ENCODE measurements at places on chromosomes 2 and 18. TPM values are rescaled to one million over a fixed set of nuclear protein-coding genes. Genes with fewer than 3 reads are reported as not detected.

Gene HRH4
- not detected for total RNA-seq

Gene FHOD3
- 29.6 TPM for total RNA-seq

Gene NRP2
- 58.6 TPM for total RNA-seq

Gene TOGARAM2
- 0.76 TPM for total RNA-seq

Gene PPP1R7
- total RNA-seq = 66.0 TPM

Gene POTEJ
- total RNA-seq = not detected

DNA sequence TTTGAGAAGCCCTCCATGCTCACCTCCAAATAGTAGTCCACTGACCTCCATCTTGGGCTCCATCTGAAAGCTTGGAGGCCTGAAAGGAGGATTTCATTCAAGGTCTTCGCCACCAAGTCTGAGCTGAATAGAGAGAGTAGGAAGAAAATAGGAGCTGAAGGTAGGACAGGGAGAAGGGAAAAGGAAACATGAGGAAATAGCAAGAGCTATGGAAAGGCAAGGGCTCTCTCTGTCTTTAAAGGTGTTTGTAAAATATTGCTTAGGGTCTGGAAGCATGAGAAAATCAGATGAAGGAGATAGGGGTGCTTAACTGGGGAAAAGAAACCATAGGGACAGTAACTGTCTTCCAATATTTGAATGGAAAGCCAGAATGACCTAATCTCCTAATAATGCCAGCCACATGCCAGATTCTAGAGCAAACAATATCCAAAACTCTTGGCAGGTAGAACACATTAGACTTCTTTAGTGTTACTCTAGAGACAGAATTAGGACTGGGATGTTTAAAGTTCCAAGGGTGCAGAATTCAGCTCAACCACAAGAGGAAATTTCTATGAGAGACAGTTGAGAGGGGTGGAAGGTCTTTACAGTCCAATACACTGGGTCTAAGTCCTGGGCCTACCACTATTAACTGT, 67.4 kb downstream of the NAB1 start:
- no peak for DNase-seq

- DNase-seq = no peak
These were observed 14.2 kb downstream of the SIGLEC15 start for GRCh38 chr18:45839414-45840395.

- no peak for DNase-seq
These were observed 22.0 kb downstream of the TSPYL6 start for GRCh38 chr2:54233832-54234649.

DNA sequence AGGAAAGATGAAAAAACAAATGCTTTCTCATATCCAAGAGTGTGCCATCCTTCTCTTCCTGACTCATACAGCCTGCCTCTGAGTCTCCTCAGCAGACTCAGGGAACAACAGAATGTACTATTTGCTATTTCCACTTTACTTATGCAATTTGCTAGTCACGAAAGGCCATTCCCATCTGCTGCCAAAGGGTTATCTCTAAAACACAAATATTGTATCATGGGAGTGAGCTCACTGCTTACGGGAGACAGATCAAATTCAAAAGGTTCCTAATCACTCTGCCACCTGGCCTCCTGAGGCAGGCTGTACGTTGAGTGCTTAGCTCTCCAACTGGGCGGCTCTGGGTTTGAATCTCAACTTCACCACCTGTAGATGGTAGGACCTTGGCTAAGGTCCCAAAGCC, 92.0 kb downstream of the GAREM1 start:
- DNase-seq = no peak

- no peak for DNase-seq
These were observed 568 bp downstream of the RAB31 start for GRCh38 chr18:9708434-9709303.

DNA sequence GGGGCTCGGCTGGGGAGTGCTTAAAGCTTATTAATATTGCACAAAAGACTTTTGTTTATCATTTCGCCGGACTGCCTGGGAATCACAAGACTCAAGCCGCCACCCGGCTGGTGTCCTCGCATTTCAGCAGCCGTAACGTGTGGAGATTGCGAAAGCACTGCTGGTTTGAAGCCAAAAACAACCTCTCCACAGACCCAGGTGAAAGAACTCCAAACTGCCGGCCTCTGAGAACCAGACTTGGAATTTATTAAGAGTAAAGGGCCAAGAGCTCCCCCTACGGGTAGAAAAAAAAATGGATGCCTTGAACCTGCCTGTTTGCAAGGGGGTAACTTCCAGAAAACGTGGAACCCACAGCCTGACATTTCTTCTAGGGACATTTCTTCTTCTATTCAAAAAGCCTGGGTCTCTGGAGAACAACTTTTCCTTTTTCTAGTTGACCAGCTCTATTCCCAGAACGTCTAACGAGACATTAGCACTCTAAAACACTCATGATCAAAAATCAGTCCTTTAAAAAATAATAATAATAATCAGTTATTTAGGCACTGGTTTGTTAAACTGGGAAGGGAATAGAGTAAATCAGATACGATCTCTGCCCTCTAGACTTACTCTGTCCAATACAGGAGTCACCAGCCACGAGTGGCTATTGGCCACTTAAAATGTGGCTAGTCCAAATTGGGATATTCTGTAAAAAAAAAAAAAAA, 216.3 kb downstream of the C1D start:
- no peak for DNase-seq

DNA sequence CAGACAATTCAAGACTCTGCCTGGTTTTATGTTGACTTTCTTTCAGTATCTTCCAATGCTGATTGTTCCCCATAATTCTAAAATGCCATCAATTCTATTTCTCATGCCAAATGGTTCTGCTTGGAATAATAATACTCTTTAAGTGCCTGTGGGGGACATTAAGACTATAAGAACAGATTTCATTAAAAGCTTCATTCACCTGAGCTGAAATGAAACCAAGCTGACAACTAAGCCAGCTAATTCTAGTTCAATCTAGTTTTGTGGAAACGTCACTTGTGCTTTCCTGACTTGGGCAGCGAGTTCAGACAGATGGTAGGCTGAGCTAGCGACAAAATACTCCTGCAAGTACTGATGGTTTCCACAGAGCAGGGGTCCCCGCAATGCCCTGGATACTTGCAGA, 491.1 kb upstream of the RAB6C start:
- no peak for DNase-seq

- no peak for DNase-seq
These were observed 96.9 kb downstream of the HDAC4 start for GRCh38 chr2:239303711-239304532.

GRCh38 chr18:70431203-70431624, 142.4 kb downstream of the SOCS6 start:
- DNase-seq = no peak

DNA sequence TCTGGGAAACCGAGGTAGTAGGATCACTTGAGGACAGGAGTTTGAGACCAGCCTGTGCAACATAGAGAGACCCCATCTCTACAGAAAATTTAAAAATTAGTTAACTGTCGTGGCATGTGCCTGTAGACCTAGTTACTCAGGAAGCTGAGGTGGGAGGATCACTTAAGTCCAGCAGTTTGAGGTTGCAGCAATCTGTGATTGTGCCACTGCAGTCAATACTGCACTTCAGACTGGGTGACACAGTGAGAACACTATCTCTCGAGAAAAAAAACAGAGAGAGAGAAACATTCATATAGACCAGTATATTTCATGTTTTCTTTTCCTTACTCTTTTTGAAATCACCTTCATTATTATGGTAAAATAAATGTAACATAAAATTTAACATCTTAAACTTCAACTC, 290.7 kb upstream of the CYP26B1 start:
- DNase-seq = no peak

DNA sequence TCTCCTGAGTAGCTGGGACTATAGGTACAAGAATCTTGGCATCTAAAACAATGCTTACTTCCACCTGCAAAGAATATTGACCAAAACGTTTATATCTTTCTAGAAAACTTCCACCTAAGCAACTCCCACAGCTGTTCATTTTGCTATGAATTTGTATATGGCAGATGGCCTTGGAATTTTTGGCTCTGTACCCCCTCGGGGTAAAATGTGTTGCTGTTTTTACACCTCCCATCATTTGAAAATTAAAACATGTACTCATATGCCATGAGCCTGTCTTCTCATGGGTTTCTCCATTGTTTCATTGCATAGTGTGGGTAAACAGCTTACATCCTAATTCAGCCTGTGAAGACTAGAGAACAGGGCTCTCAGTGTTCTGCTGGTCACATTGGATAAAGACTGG, 853.6 kb upstream of the SOX11 start:
- DNase-seq = no peak

DNA sequence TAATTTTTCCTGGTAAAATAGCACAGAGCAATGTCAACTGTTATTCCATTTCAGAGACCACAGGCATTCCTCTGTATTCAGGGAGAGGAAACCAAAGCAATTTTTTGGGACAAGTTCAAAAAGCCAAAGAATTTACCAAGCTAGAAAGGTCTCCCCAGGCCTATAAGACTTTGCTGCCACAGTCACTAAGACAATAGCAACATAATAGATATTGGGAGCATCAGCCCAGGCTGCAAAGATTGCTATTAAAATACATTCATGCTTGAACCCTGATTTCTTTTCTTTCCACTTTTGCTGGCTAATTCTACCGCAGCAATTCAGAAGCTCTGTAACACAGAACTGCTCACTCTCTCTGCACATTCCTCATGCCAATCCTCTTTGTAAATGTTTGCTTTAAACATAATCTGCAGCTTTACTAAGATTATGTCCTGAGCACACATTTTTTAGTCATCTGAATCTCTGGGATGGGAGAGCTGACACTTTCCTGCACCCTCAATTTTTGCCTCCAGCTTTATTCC, 76.3 kb downstream of the CLHC1 start:
- DNase-seq = no peak

- no peak for DNase-seq
These were observed 18.2 kb downstream of the PTPRM start for GRCh38 chr18:7585276-7585670.
